ENCODE measurements at places on chromosomes 5 and 9.

DNA sequence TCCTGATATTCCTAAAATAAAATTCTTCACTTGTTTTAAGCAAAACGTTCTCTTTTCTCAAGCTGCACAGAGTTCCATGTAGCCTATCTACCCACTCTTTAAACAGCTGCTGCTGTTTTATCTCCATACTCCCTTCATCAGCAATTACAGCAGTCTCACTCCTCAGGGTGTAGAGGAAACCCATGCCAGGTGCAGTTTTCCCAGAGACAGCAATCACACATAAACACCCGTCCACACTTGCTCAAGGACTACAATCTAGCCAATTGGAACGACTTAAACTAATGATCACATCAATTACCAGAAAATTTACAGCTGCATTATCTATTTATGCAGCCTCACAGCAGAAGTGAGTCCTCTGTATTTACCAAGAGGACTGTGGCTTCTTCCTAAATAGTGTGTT, 141.7 kb downstream of the HTR1A start:
- DNase-seq: no peak

DNA sequence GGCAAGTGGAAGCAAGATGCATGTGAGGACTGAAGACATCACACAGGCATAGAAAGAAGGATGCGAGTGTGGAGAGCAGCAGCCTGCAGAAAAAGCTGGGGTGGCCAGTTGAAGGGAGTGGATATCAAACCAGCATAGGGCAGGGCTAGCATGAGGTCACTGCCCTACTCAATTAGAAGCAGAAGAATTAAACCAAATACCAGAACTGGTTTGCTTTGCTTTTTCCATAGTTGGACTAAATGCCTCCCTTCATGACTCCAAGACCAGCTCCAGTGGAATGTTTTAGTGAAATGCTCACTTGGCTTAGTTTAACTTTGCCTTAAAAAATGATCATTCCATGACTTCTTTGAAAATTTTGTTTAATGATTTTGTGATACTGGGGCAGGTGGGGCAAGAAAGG, 45.8 kb downstream of the TMEM167A start:
- DNase-seq: no peak

DNA sequence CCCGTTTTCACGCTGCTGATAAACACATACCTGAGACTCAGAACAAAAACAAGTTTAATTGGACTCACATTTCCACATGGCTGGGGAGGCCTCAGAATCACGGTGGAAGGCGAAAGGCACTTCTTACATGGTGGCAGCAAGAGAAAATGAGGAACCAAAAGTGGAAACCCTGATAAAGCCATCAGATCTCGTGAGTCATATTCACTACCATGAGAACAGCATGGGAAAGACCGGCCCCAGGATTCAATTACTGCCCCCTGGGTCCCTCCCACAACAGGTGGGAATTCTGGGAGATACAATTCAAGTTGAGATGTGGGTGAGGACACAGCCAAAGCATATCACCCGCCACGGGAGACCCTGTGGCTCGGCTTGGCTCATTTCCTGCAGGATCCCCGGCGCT, 20.2 kb downstream of the EXD3 start:
- no peak for DNase-seq

- no peak for DNase-seq
Observed at GRCh38 chr5:109558364-109558763, 131.4 kb upstream of the MAN2A1 start.

DNA sequence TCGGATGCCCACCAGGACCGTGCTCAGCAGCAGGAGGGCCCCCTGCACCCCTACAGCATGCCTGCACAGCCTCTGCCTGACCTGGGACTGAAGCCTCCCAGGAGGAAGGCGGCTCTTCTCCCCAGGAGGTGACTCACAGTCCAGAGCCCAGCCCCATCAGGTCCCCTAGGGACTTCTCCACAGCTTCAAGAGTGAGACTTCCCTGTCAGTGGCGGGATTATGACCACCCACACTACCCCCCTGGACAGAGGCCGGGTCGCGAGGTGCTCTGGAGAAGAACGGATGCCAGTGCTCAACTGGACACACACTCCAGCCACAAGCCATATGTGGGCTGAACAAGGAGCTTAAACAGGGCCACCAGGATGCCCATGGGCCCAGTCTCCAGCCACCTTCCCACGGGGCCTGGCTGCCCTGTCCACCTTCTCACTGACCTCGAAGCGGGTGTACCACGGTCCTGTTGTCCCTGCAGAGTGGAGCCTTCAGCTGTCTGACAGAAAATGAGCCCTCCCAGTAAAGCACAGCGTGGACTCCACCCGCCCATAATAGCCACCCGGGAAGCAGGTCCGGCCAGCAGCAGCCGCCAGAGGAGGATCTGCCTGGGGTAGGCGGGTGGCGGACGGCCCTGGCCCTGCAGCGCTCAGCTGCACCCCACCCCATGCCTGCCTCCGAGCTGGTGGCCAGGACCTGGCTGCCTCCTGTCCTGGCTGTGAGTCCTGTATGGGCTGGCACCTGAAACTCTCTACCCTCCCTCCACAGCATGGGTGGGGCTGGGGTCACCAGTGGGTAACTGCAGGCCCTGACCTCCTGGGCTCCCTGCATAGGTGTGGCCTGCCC, 54.7 kb downstream of the SEMA4D start:
- DNase-seq: no peak

DNA sequence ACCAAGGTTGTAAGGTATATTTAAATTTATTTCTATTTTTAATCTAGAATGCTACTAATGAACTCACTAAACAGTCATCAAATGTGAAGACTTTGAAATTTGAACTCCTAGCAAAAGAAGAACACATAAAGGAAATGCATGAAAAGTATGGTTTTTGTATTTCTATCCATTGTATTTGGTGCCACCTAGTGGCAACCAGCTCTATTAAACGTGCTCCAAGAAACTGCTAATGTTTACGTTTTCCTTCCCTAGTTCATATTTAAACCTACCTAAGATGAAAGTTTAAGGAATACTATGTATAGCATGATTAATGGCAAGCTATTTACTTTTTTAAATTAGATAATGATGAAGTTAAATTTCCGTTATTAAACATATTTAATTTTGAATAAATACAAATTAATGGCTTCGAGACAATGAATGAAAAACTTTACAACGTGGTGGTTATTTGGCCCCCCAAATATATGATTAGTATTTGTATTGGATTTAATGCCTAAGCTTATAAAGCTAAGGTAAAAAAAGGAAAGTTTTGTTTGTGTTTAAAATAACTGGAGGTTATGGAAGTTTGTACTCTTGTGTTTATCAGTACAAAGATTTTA, 115.9 kb upstream of the SH3GL2 start:
- peak; percentile 4 for DNase-seq

- DNase-seq: no peak
Observed at GRCh38 chr9:97313746-97314145, 6.3 kb downstream of the CCDC180 start.

DNA sequence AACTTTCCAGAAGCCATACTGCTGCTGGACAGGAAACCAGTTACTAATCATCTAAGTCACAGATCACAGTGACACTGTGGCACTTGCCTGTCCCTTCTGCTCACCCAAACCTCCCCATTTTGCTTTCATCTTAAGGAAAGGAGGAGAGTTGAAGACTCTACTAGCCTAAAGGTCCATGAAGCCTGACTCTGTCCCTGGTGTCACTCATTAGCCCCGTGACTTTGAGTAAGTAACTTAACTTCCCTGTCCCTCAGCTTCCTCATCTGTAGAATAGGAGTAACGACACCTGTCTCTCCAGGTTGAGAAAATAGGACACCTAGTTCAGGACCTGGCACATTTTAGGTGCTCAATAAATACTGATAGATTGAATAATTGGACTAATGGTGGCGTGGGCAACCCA, 536 bp upstream of the SLC6A7 start:
- no peak for DNase-seq

- peak; percentile 20 for DNase-seq
Observed at GRCh38 chr5:134245101-134245604, 19.3 kb upstream of the PPP2CA start.

- DNase-seq: no peak
Observed at GRCh38 chr9:91391818-91392217, 30.1 kb upstream of the AUH start.
